Lung (tissue), 17 donors: ENCODE measurements at places on chromosomes 6 and 20. TPM values are rescaled to one million over a fixed set of nuclear protein-coding genes. Genes with fewer than 3 reads are reported as not detected.

- no peak for DNase-seq
Observed at GRCh38 chr20:25508083-25508770, 77.1 kb downstream of the NINL start.

The CNR1 gene
- 18.3 TPM for total RNA-seq

GRCh38 chr6:144338951-144339700 lies 54.0 kb downstream of the UTRN start:
- DNase-seq = no peak

- DNase-seq = no peak
Observed at GRCh38 chr6:10382322-10382721, 32.6 kb downstream of the TFAP2A start.

The AP5S1 gene
- 12.4 TPM for total RNA-seq

GRCh38 chr6:43361269-43361668 lies 8.2 kb downstream of the ZNF318 start:
- no peak for DNase-seq

DNA sequence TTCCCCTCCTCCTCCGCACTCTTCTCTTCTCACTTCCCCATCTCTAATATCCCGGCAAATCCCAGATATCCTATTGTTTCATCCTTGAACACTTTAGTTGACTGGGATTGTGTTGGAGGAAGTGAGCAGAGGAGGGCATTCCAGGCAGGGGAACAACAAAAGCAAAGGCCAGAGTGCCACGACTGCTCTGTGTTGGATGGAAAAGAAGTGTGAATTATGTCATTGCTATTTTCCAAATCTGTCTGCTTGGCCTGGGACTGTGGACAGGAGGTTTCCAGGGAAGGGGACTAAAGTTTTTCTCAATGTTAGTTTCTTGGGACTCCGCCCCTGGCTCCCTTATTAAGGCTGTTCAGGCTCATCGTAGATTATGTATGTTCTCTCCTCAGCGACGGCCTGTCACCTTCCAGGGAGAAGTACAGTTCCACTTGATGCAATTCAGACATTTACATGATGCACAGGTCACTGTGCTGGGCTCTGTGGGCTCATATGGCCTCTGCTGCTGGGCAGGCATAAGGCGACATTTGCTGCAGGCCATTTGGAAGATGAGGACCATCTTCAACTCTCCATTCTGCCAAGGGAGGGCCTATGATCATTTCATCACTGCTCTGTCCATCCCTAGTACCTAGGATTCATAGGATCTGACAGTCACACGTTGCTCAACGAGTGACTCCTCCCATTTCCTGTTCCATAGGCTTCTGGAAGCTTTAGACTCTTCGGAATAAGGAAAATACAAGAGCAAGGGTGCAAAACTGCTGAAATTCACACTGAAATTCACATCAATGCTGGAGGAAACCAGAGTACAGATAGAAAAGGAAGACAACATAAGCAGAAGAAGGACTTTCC lies 99.1 kb upstream of the KCNK16 start:
- no peak for DNase-seq

The CALHM6 gene
- total RNA-seq = 2.1 TPM

The SPATS1 gene
- total RNA-seq = 4.4 TPM

The PTGIS gene
- total RNA-seq = 43.8 TPM

GRCh38 chr6:166079841-166080240 lies 87.8 kb downstream of the TBXT start:
- DNase-seq = no peak

DNA sequence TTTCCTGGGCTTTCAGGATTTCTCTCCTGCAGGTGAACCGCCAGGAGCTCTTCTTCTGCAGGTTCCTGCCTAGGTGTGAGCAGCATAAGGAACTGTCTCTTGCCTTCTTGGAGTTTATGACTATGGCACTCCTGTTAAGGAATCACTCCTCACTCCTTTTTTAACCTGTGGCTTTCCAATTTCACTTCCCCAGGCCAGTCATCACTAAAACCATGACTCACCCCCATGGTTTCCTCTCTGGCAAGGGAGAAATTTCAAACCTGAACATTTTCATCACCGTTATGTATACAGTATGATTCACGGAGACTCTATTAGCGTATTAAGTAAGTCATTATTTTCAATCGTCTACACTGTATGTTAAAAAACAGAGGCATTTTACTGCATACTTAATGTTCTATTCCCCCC lies 78.2 kb upstream of the ARID1B start:
- no peak for DNase-seq
